ENCODE measurements at places on chromosomes 11 and 22. TPM values are rescaled to one million over a fixed set of nuclear protein-coding genes. Genes with fewer than 3 reads are reported as not detected.

Gene LDLRAD3
- not detected for total RNA-seq

Gene SMC1B
- 0.16 TPM for total RNA-seq

Gene OR8D4
- total RNA-seq = not detected

Gene ZBED4
- 18.1 TPM for total RNA-seq

Gene NXPE4
- total RNA-seq = not detected

Gene GDPD4
- total RNA-seq = not detected

Gene MOGAT2
- total RNA-seq = not detected

Gene FXYD6
- not detected for total RNA-seq

Gene TSGA10IP
- total RNA-seq = not detected

Gene FGF3
- total RNA-seq = not detected

Gene RFPL3
- total RNA-seq = not detected

Gene OR8H2
- total RNA-seq = not detected

Gene IL10RA
- 217 TPM for total RNA-seq

Gene PACS1
- 317 TPM for total RNA-seq

Gene NRIP3
- total RNA-seq = 0.34 TPM

Gene KCTD14
- total RNA-seq = not detected

Gene SPON1
- total RNA-seq = 16.5 TPM

Gene CCDC73
- total RNA-seq = not detected

Gene SHANK2
- not detected for total RNA-seq

Gene SBF2
- 14.2 TPM for total RNA-seq

Gene GGTLC2
- total RNA-seq = not detected

Gene RFPL2
- total RNA-seq = 0.69 TPM

Gene PHF5A
- 34.0 TPM for total RNA-seq

Gene ESAM
- 3.0 TPM for total RNA-seq

Gene PHETA2
- 0.74 TPM for total RNA-seq

Gene CCDC83
- not detected for total RNA-seq

Gene KRTAP5-7
- total RNA-seq = 0.55 TPM

Gene CCDC15
- total RNA-seq = 2.5 TPM

Gene OR52I2
- not detected for total RNA-seq

Gene HBG2
- total RNA-seq = not detected
